Immature natural killer cell (primary cell): ENCODE measurements at places on chromosomes 7 and 10.

DNA sequence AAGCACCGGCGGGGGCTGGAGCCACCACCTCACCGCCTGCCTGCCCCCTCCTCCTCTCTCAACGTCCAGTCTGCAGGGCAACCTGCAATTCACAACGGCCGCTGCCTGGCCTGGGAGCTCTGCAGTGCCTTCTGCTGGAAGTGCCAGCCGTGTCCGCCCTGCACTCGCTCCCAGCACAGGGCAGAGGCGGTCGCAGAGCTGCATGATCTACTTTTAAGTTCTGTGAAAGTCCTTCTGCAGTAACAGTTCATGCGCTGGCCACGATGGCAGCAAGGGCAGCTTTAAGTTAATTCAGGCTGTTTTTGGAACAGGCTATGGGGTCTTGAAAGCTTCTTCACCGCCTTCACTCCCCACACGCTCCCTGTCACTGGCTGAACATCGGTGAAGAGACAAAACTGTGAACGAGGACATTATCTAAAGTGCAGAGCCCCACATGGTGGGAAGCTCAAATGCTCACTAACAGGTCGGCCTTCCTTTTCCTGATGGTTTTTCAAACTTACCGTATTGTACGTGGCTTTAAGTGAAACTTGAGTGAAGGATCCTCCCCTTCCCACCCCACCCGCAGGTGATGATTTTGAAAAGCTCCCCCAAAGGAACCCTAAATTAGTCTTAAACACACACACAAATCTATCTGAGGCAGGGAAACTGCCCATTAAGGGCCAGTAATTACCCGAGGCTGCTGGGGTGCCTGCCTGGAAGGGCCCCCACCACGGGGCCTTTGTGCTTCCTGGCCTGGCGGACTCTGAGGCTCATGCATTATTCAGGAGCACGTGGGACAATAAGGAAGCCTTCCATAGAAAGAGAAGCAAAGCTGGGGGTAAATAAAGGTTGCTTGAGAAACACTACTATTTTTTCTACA lies 504.3 kb downstream of the DNAJB6 start:
- DNase-seq = no peak

DNA sequence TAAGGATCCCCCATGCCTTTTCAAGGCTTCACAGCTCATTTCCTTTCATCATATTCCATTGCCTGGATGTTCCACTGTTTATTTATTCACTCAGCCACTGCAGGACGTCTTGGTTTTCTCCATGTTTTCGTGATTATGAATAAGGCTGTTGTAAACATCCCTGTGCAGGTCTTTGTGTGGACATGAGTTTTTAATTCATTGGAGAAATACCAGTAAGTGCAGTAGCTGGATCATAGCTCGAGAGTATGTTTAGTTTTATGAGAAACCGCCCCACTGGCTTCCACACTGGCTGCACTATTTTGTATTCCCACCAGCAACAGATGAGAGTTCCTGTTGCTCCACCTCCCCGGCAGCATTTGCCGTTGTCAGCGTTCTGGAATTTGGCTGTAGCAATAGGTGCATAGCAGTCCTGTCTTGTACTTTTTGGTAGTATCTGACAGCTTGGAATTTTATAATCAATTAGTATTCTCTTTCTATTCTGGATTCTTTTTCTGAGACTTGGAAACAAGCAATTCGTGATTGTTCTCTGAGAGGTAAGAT lies 269.9 kb upstream of the PITRM1 start:
- no peak for DNase-seq

DNA sequence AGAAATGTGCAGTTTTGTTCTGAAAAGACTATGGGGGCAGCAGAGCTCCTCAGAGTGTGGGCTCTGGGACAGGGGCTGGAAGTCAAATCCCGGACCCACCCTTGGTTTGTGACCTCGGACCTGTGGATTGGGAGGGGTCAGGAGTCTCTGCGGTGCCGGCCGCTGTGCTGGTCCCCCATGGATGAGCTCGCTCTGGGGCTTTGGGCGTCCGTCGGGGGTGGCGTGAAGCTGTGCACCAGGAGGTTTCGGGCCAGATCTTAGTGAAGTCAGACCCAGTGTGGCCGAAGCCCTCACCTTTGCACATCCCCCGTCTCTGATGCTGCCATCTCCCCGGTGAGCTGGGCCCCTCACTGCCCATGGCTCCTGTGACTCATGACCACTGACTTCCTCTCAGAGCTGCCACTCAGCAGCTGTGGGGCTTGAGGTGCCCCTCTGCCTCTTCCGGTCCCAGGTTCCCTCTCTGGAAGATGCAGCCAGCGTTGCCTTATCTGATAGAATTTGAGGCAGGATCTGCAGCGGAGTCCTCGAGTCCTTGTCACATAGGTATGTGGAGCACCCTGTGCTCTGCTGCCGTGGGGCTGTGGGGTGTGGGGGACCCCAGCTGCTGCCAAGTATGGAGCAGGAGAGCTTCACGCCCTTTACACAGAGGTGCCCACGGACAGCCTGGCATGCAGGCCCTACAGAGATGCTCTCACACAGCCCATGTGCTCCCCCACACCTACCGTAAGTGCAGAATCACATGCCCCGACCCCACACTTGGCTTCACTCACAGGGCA lies 11.4 kb upstream of the SCART1 start:
- DNase-seq = peak; percentile 43

DNA sequence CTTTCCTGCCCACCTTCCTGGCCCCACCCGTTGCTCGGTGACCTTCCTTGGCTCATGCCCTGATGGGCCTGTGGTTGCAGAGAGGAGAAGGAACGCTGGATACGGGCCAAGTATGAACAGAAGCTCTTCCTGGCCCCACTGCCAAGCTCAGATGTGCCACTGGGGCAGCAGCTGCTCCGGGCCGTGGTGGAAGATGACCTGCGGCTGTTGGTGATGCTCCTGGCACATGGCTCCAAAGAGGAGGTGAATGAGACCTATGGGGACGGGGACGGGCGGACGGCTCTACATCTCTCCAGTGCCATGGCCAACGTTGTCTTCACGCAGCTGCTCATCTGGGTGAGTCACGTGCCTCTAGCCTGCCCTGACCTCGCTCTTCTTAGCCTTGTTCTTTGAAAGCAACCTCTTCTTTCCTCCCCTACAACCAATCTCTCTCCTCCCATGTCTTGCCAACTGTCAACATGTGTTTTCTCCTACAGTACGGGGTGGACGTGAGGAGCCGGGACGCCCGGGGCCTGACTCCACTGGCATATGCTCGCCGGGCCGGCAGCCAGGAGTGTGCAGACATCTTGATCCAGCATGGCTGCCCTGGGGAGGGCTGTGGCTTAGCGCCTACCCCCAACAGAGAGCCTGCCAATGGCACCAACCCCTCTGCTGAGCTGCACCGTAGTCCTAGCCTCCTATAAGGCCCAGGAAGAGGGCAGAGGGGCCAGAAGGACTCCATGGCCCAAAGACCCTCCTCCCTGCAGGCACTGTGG lies 24.1 kb downstream of the GBX1 start:
- no peak for DNase-seq

DNA sequence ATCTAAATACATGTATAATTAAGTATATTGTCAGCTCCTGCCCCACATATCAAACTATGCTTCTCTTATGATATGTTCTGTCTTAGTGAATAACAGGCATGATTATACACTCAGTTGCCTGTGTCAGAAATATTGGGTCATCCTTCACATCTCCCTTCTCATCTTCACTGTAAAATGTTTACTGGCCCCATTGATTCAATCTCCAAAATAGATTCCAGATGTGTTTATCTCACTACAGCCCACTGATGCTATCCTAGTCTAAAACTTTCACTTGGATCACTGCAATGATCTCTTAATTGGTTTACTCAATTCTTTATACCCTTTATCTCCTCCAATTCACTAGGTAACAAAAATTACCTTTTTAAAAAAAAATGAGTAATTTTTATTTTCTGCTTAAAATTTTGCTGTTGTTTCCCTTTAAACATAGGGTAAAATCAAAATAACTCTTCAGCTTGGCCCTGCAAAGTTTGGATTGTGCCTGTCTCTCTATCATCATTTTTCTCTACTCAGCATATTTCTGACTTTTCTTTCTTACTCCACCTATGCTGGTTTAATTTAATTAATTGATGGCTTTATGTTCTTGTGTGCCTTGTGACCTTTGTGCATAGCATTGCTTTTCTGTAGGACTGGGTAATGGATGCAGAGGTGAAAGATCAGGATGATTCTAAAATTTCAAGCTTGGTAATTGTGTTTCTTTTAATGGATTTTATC lies 233.9 kb upstream of the FOXP2 start:
- DNase-seq = no peak

DNA sequence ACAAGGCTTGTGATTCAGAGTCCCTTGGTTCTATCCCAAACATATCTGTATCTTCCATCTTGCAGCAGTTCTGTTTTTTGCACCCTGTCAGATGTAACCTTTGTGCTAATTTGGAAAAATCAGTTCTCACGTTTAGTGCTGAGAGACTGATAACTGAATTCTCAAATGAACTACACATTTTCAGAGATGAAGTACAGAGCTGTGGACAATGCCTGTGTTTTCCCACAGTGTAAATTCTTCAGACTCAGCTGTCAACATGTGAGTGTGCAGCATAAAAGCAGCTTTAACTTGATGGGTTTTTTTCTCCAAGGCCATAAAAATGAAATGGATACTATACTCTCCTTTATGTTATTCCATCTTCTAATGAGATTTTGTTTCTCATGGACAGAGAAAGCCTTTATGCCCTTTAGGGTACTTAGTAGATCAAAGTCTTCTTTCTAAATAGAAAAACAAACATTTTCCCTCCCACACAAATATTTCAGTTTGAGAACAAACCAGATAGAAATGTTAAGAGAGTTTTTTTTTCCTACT lies 150.9 kb downstream of the SEMA3A start:
- DNase-seq = no peak

- no peak for DNase-seq
Measured at GRCh38 chr7:2927592-2927991, 83.5 kb upstream of the GNA12 start.

- DNase-seq = no peak
Measured at GRCh38 chr7:90597563-90598253, 1.6 kb downstream of the CDK14 start.

- no peak for DNase-seq
Measured at GRCh38 chr7:137820677-137821420, 25.9 kb downstream of the DGKI start.

- DNase-seq = peak; percentile 17
Measured at GRCh38 chr7:139768249-139768824, 9.5 kb downstream of the HIPK2 start.

- DNase-seq = no peak
Measured at GRCh38 chr7:17774716-17775288, 165.5 kb downstream of the SNX13 start.

DNA sequence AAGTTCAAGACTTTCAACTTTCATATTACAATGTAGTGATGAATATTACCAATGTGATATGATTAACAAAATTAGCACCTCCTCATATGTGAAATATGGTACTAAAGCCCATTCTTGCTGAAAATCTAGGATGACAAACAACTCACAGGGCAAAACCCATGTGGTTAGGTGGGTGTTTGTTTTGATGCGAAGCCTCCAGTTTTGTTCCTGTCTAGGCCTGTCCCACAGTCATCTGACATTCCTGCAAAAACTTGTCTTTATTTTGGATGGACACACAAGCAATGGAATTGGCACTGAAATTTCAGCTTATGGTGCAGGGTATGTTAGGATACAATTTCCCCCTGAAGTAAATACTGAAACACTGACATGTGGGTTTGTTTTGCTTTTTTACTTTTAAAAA lies 95.3 kb downstream of the PARD3 start:
- DNase-seq = no peak

DNA sequence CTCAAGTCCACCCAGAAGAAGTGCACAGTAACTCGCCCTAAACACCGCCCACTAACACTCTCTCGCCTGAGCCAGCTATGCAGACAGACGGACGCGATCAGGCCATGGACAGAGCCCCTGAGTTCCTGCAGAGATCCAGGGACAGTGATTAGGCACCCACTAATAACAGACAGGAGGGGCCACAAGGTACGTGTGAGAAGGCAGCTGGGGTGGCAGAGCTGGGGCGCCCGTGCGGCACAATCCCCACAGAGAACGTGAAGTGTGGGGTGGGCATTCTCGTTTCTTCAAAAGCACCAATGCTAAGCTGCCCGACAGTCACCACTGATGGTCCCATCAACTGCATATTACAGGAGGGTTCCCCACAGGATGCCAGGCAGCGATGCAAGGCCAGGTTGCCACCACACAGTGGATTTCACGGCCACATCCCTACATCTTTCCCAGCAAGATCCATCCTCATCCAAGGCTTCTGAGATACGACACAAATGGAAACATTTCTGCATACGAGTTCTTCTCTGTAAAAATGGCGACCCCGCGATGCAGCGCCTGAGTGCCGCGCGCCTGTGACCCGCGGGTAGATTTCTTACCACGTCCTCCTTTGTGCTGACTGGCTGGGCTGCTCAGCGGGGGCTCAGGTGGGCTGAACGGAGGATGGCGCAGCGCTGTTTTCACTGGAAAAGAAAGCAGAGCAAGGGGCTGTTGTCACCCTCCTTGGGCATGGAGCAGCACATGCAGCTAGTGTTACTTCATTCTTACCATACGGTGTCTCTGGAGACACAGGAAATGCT lies 237.5 kb downstream of the TNS3 start:
- no peak for DNase-seq

GRCh38 chr7:2542011-2542915 lies 13.1 kb downstream of the BRAT1 start:
- DNase-seq = no peak

- no peak for DNase-seq
Measured at GRCh38 chr10:99981581-99982199, 28.1 kb downstream of the DNMBP start.
